ENCODE measurements at places on chromosomes 3 and 15. TPM values are rescaled to one million over a fixed set of nuclear protein-coding genes. Genes with fewer than 3 reads are reported as not detected.

SATB1 gene
- 27.2 TPM for polyA plus RNA-seq

MUC13 gene
- 1,160 TPM for polyA plus RNA-seq

DNA sequence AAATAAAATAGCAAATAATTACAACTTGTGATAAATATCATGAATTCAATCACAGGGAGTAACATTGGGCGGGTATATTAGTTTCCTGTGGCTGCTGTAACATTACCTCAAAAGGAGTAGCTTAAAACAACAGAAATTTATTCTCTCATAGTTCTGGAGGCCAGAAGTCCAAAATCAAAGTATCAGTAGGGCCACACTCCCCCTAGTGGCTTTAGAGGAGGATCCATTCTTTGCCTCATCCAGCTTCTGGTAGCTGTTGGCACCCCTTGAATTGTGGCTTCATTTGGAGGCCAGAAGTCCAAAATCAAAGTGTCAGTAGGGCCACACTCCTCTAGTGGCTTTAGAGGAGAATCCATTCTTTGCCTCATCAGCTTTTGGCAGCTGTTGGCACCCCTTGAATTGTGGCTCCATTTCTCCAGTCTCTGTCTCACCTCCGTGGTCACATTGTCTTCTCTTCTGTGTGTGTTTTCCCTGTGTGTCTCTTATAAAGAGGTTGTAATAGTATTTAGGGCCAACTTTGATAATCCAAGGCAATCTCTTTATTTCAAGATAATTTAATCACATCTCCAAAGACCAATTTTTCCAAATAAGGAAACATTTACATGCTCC, 3.1 kb upstream of the CFAP20DC start:
- H3K27ac ChIP-seq: no peak overlapping the region
- no peak overlapping the region for H3K4me3 ChIP-seq
- H3K27me3 ChIP-seq: no peaks in the 10 kb centered on the region
- no peaks in the 10 kb centered on the region for H3K4me1 ChIP-seq

DNA sequence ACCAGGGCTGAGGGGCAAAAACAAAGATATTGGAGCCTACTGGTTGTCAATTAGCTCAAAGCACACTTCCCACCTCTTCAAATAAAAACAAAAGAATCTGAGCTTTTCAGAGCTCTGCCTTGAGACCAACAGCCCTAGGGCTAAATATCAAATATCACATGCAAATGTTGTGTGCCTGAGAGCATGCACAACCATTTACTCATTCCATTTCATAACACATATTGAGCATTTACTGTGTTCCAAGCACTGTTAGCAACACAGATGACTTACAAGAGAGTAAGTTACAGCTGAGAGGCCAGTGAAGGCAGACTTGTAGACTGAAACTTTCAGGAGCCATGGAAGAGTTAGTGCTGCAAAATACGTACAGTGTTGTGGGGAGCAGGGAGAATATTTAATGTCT, 222.4 kb downstream of the CPNE4 start:
- DNase-seq: no peak
- H3K36me3 ChIP-seq: no peaks in the 10 kb centered on the region
- no peak overlapping the region for H3K27ac ChIP-seq
- H3K27me3 ChIP-seq: no peaks in the 10 kb centered on the region
- H3K4me3 ChIP-seq: no peak overlapping the region
- no peaks in the 10 kb centered on the region for H3K4me1 ChIP-seq

- H3K4me1 ChIP-seq: no peaks in the 10 kb centered on the region
- H3K27ac ChIP-seq: no peak overlapping the region
- no peak overlapping the region for H3K4me3 ChIP-seq
- no peaks in the 10 kb centered on the region for H3K27me3 ChIP-seq
Measured at GRCh38 chr3:151468284-151468917, 7.5 kb upstream of the IGSF10 start.

DNA sequence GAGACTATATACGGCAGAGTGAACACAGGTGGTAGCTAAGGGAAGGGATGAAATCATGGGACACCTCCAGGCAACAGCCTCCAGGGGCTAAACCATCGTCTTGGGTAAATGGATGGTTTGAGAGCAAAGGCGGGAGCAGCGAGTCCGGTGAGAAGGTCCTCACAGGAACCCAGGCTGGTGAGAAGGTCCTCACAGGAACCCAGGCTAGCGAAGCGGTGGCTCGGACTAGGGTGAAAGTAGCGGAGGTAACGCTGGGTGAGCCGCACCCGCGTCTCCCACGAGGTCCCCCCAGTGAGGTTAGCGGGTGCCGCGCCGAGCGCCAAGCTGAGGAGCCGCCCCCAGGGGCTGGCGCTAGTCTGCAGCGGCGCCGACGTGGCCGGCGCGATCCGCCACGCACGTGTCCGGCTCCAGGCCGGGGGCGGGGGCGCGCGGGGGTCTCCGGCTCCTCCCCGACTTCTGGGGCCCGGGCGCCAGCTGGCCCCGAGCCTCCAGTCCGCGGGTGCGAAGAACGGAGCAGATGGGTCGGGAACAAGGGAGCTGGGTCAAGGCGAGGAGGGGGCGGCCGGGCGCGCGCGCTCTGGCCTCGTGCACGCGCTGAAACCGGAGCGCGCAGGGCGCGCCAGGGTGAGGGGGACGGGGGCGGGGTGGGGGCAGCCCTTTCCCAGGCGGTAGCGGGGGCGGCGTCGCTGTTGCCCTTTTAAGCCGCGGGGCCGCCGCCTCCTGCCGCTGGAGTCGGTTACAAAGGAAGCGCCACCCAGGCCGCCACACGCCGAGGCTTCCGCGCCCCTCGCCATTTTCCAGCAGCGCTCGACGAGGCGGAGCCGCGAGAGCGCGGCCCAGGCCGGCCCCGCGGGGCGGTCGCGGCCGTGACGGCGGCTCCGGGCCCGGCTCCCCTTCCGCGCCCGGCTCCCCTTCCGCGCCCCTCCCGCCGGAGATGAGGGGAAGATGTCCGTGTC, at the start of gene UBE2Q2:
Gene UBE2Q2, plus strand, starts transcription at position 726 of the 956 bp plus-strand sequence. Its CDS starts 220 bp downstream, at position 946.
- H3K4me1 ChIP-seq: peaks cover 12% of the 10 kb centered on the region
- peaks cover 18% of the 10 kb centered on the region for H3K27me3 ChIP-seq
- DNase-seq: peak; percentile 70
- H3K36me3 ChIP-seq: no peaks in the 10 kb centered on the region

GRCh38 chr3:45010811-45011333, 15.2 kb upstream of the CLEC3B start:
- no peak overlapping the region for H3K4me3 ChIP-seq
- H3K27me3 ChIP-seq: no peaks in the 10 kb centered on the region
- H3K27ac ChIP-seq: no peak overlapping the region

- H3K36me3 ChIP-seq: peaks cover 5% of the 10 kb centered on the region
- H3K4me3 ChIP-seq: no peak overlapping the region
- H3K4me1 ChIP-seq: no peaks in the 10 kb centered on the region
- no peaks in the 10 kb centered on the region for H3K27me3 ChIP-seq
- no peak overlapping the region for H3K27ac ChIP-seq
Measured at GRCh38 chr15:64490598-64491259, 30.4 kb downstream of the ZNF609 start.

DNA sequence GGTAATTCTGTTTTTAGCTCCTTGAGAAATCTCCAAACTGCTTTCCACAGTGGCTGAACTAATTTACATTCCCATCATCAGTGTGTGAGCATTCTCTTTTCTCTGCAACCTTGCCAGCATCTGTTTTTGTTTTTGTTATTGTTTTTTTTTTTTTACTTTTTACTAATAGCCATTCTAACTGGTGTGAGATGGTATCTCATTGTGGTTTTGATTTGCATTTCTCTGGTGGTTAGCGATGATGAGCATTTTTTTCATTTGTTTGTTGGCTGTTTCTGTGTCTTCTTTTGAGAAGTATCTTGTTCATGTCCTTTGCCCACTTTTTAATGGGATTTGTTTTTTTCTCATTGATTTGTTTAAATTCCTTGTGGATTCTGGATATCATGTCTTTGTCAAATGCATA, 129.7 kb upstream of the ABHD17C start:
- no peak overlapping the region for H3K27ac ChIP-seq
- no peaks in the 10 kb centered on the region for H3K4me1 ChIP-seq
- no peak for DNase-seq
- no peaks in the 10 kb centered on the region for H3K27me3 ChIP-seq
- H3K36me3 ChIP-seq: peaks cover 3% of the 10 kb centered on the region
- no peak overlapping the region for H3K4me3 ChIP-seq

Data from large intestine (tissue), 12 donors.